ENCODE measurements at places on chromosomes 7 and 10.

DNA sequence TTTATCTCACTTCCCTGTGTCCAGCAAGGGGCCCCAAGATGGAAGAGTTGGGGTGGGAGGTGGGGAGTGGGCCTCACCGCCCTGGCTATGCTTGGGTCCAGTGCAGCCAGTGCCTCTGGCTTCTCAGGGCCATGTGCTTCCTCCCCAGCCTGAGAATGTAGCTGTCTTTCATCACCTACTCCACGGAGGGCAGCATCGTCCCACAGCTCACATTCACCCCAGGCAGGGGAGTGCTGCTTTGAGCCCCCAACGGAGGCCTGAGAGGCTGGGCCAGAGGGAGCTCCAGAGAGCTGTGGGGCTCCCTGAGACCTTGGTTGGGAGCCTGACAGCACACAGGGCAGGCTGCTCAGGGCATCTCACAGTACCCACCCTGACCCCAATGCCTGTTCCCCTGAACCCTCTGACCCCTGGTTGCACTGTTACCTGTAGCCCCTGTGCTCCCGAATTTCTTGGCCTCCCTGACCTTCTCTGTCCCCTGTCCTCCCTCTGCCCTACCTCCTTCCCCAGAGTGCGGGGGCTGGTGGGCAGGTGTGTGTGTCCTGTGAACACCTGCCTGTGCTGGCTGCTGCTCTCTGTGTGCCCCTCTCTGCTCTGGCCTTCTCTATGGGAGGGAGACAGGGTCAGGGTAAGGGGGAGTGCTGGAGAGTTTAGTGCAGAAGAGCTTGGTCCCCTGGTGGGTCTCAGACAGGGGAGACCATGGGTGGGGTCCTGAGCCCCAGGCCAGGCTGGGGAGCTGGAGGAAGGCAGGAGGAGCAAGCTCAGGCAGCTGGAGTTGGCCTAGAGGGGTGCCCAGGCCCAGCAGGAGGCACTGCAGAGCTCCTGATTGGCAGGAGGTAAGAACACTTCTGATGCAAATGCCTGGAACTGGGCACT, 19.6 kb upstream of the ZNF488 start:
- H3K4me3 ChIP-seq: no peak overlapping the region
- H3K4me1 ChIP-seq: no peaks in the 10 kb centered on the region
- no peak overlapping the region for H3K27ac ChIP-seq
- H3K27me3 ChIP-seq: peaks cover 33% of the 10 kb centered on the region

- no peaks in the 10 kb centered on the region for H3K36me3 ChIP-seq
- H3K27ac ChIP-seq: no peak overlapping the region
- ATAC-seq: no peak
- H3K4me3 ChIP-seq: no peak overlapping the region
- H3K4me1 ChIP-seq: no peaks in the 10 kb centered on the region
Observed at GRCh38 chr7:55178863-55179773, 160.3 kb downstream of the EGFR start.

DNA sequence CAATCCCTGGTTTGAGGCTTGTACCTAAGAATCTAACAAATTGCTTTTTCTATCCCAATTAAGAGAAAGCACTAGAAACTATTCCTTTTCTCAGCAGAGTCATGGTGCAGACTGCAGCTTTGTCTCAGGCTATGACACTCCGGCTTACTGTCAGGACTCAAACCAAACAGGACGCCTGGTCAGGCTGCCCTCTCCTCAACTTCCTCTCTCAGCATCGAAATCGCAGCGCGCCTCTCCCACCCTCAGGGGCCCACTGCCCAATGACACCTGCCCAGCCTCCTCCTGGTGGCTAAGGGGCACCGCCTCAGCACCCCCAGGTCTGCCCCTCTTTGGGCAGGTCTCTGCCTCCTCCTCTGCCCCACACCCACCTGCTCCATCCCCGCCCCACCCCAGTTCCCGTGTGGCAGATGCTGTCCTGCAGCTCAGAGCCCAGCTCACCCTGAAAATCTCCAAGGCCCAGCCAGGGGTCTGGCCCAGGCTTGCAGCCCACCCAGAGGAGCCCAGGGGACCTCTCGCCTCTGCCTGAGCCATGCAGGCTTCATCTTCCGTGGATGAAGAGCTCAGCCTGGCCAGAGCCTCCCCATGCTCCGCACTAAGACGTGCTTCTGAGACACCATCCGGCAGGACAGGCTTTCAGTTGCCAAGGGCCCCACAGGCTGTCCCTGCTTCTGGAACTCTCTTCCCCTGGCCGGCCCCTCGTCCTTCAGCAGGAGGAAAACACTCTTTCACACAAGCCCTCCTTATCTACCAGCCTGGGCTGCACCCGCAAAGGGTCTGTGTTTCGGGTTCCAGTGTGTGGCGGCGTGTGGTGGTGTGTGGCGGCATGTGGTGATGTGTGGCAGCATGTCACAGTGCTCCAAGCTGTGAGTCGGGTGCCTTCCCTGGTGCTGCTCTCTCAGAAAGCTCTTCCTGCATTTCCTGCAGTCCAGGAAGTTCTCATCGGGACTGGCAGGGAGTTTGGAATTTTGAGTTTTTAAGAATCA, 16.4 kb upstream of the PTPRN2 start:
- peaks cover 16% of the 10 kb centered on the region for H3K4me1 ChIP-seq
- H3K27me3 ChIP-seq: peaks cover 20% of the 10 kb centered on the region
- H3K27ac ChIP-seq: no peak overlapping the region
- peaks cover under 1% of the 10 kb centered on the region for H3K36me3 ChIP-seq
- no peak for ATAC-seq
- H3K4me3 ChIP-seq: no peak overlapping the region

DNA sequence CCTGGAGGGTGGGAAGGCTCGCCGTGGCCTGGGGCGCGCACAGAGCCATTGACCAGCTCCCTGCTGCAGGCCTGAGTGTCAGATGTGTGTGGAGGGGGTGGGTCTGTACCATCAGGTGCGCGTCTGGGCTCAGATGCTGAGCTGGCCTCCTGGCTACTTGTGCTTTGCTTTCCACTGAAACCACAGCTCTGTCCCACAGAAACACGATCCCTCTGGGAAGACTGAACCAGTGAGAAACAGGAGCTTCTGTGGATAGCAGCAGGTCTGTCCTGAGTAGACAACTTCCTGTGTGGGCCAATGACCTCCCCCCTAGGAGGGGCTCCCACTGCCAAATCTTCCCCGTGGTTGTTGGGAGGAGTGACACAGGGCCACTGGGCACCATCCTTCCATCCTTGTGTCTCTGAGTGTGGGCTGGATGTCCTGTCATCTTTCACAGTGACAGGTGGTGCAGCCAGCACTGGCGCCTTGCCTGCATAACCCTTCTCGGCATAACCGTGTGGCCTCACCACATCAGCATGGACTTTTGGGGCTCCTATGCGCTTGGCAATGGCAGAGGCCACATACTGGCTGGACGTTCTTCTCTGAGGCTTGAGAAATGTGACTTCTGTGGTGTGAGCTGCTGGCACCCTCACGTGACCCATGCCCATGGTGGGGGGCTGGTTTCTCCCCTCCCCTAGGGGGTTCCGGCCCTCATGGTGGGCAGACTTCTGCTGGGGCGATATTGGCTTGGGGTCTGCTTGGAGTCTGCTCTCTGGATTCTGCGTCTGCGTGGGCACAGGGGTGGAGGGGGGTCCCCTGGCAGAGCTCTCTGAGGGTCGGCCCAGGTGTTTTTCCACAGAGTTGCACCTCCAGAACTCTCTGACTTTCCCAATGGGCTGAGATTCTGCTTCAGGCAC, 245.5 kb upstream of the GRB10 start:
- no peak overlapping the region for H3K27ac ChIP-seq
- no peaks in the 10 kb centered on the region for H3K36me3 ChIP-seq
- H3K4me3 ChIP-seq: no peak overlapping the region
- H3K4me1 ChIP-seq: no peaks in the 10 kb centered on the region

GRCh38 chr10:130177250-130177649, 41.1 kb downstream of the GLRX3 start:
- no peaks in the 10 kb centered on the region for H3K4me1 ChIP-seq
- H3K4me3 ChIP-seq: no peak overlapping the region
- no peak for ATAC-seq
- no peak overlapping the region for H3K27ac ChIP-seq
- no peaks in the 10 kb centered on the region for H3K27me3 ChIP-seq
- H3K36me3 ChIP-seq: peaks cover 69% of the 10 kb centered on the region

DNA sequence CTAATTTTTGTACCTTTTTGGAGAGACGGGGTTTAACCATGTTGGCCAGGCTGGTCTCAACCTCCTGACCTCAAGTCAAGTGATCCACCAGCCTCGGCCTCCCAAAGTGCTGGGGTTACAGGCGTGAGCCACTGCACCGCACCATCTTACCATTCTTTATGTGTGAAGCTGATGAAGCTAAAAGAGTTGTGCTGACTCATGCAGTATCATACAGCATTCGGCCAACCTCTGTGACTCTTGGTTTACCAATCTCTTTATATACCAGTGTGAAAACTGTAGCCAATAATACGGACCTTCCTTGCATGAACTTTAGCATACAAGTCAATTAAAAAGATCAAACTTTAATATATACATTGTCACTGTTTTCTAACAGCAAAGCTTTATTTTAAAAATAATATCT, 878.2 kb upstream of the MBL2 start:
- no peaks in the 10 kb centered on the region for H3K4me1 ChIP-seq
- no peaks in the 10 kb centered on the region for H3K36me3 ChIP-seq
- H3K4me3 ChIP-seq: no peak overlapping the region
- H3K27me3 ChIP-seq: no peaks in the 10 kb centered on the region
- no peak overlapping the region for H3K27ac ChIP-seq

DNA sequence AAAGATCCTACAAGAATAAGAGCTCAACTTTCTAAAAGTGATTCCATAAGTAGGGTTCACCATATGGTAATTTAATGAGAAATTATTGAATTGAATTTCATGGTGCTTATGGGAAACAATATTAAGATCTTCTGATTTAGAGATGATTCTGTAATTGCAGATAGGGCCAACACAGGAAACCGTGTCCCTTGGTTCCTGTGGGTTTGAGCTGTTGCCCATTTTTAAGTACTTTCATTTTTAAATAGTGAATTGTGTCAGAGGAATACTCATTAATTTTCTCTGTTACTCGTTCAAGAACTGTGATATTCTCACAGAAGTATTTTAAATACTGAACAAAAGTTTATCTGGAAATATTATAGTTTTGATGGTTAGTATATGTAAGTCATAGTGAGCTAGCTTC, 129.2 kb downstream of the SRI start:
- H3K4me1 ChIP-seq: no peaks in the 10 kb centered on the region
- peaks cover 13% of the 10 kb centered on the region for H3K27me3 ChIP-seq
- no peaks in the 10 kb centered on the region for H3K36me3 ChIP-seq
- ATAC-seq: no peak
- H3K27ac ChIP-seq: no peak overlapping the region
- H3K4me3 ChIP-seq: no peak overlapping the region

GRCh38 chr7:94561841-94562514, 52.4 kb downstream of the CASD1 start:
- peaks cover 18% of the 10 kb centered on the region for H3K36me3 ChIP-seq
- H3K27me3 ChIP-seq: no peaks in the 10 kb centered on the region
- peaks cover 7% of the 10 kb centered on the region for H3K4me1 ChIP-seq
- H3K4me3 ChIP-seq: no peak overlapping the region
- no peak overlapping the region for H3K27ac ChIP-seq
- ATAC-seq: no peak

DNA sequence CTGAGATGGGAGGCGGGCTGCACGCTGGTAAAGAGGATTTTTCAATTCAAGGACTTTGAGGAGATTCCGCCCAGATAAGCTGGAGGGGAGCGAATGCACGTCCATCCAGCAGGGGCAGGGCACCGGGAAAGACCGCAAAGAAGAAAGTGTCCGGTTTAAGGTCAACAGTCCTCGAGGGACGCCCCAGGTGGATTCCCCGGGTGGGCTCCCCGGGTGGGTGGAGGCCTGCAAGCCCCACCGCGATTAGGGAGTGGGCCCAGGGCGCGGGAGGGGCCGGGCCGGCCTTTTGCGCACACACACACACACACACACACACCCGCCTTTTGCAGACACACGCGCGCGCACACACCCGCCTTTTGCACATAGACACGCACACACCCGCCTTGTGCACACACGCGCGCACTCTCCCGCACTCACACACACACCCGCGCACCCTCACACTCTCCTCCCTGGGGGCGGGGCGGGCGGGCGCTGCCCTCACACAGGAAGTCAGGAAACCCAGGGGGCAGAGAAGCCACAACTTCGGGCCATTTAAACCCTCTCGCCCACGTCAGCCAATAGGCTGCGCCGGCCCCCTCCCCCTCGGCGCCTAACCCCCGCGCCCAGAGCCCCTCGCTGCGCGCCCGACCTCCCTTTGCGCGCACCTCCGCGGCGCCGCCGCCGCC, 615 bp downstream of the ARHGAP12 start:
- peaks cover 3% of the 10 kb centered on the region for H3K36me3 ChIP-seq
- no peaks in the 10 kb centered on the region for H3K27me3 ChIP-seq
- peak; percentile 76 for ATAC-seq
- peak overlapping the region; percentile 99 for H3K4me3 ChIP-seq
- peak overlapping the region; percentile 93 for H3K27ac ChIP-seq

DNA sequence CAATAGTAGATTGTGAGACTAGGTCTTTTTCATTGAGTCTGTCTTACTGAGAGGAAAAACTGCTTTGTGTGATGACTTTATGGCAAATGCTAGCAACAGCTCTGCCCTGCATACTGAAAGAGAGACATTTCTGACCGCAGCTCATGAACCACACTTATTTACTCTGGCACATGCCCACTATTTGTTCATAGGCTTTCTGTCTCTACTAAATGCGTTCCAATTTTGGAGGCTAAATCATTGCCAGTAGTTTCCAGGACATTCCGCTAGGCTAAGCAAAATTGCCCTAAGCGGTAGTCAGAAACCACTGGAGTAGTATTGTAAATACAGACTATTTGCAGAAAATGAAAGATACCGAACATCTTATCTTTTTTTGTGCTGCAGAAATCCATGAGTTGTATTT, 55.6 kb upstream of the DLX6 start:
- peaks cover 9% of the 10 kb centered on the region for H3K27me3 ChIP-seq
- no peak overlapping the region for H3K27ac ChIP-seq
- H3K36me3 ChIP-seq: no peaks in the 10 kb centered on the region
- no peak overlapping the region for H3K4me3 ChIP-seq

DNA sequence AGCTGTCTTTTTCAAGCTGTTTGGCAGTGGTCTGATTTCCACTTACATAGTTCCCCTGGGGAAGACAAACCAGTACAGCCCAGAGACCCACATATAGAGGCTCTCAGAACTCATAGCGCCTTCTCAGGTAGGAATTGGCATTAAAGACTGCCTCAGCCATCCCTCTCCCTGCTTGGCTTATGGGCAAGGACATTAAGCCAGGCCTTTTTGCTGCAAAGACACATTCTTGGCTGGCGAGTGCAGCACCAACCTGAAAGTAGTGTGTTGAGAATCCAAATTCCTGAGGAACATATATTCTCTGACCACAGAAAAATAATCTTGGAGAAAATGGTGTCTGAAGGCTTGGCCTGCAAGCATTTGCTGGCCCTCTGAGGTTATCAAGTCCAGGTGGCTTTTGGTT, 39.2 kb upstream of the HPS1 start:
- peaks cover 10% of the 10 kb centered on the region for H3K27me3 ChIP-seq
- no peak overlapping the region for H3K4me3 ChIP-seq
- H3K4me1 ChIP-seq: no peaks in the 10 kb centered on the region
- no peaks in the 10 kb centered on the region for H3K36me3 ChIP-seq
- no peak for ATAC-seq
- no peak overlapping the region for H3K27ac ChIP-seq

- ATAC-seq: peak; percentile 31
- H3K27me3 ChIP-seq: no peaks in the 10 kb centered on the region
- peak overlapping the region; percentile 82 for H3K27ac ChIP-seq
- H3K4me3 ChIP-seq: peak overlapping the region; percentile 57
- H3K4me1 ChIP-seq: peaks cover 80% of the 10 kb centered on the region
Observed at GRCh38 chr7:47571331-47572093, 10.4 kb downstream of the TNS3 start.
